Naive B cell (primary cell): ENCODE measurements at places on chromosomes 6 and 20.

DNA sequence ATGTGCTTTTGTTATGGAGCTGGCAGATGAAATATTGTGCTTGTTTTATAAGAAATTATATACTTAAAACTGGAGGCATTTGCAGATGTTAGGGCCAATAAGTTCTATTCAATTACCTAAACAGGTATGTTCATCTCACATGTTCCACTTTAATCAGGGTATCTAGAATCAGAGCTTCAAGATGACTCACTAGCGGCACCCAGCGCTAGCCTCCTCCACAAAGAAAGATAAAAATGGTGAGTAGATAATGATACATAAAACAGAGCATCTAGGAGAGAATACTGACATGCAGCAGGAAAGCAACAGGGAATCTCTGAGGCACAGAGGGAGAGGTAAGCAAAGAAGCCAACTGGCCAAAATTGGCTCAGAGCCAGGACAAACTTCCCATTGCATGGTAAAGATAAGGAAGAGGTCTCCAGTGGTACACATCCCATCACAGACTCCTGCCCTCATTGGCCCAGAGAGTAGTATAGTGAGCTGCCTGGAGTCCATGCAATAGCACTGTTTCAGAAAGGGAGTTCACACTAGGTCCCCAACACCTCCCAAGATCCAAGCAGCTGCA, 200.7 kb upstream of the SPTLC3 start:
- DNase-seq: no peak

DNA sequence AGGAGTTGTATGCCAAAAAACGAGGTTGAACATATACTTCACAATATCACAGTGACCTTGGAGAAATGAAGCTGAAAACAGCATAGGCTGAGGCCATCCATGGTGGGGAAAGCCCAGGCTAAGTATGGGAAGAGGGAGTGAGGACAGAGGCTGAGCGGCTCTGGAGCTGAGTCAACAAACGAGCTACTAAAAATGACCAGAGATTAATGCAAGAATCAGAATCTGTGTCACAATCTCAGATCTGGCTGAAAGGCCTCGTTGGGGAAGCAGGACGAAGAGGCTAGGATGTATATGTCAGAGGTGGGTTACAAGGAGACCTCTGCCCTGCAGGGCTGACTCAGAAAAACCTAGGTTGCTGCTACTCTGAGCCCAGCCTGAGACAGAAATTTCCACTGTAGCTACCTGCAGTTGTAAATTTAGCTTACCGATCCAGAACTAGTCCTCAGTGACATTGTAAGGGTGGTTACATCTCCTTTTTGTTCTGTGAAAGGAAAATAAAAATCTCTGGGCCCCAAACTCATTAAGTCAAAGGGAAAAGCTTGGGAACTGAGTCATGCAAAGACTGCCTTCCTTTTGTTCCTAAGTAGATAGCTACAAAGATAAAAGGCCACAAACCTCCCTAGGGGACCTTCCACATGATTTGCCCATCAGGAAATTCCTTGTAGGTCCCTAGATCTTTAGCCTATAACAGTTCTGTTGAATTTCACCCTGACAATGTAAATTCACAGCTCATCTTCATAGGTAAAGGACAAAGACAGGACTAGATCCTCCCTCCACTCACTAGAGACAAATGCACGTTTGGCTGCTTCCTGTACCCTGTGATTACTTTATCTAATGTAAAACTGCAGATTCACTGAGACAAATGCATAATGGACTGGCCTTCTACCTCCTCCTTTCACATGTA, 8.5 kb upstream of the TUBB2A start:
- DNase-seq: no peak

DNA sequence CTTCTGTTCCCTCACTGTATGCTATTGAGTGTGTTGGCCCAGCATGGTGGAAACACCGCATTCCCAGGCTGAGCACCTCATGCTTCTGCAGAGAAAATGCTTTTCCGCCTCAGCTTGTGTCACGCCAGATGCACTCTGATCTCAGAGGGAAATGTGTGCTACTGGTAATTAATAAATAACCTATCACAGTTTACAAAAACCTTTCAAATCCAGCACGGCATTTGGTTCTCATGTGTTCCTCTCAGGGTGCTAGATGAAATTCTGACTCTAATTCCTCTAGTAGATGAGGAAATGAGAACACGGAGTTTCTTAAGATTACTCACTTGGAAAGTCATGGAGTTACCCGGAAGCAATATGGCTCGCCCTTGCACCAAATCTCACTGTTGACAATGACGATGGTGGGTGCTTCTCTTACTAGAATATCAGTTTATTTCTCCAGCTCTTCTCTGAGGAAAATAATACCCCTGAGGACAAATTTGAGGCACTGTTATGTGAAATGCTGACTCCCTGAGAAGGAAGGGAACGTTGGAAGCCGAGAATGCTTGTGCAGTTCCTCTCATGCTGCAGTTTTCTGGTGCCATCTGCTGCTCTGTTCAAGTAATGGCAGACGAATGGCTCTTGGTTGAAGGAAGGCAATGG, 116.6 kb downstream of the RNF144B start:
- DNase-seq: peak; percentile 32

- DNase-seq: no peak
Measured at GRCh38 chr6:132253211-132253610, 148.1 kb downstream of the MOXD1 start.

DNA sequence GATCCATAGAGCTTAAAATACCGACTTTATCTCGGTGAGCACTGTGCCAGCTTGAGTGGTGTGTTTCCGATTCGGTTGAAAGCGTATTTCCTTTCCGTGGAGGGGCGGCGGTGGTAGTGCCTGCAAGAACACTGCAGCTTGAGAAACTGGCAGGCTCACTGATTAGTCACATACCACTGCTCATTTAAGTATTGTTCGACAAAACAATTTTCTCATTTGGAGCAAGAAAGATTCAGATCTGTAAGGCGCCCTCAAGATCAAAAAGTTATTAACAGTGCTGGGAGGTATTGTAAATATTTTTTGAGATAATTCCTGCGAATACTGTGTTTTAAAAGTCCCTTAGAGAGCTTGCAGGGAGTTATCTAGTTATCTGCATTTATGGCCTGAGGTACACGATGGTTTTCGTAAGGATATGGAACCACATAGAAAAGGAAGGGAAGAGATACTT, 1.3 kb downstream of the MAPK14 start:
- DNase-seq: peak; percentile 34
